ENCODE measurements at places on chromosomes 4 and X. TPM values are rescaled to one million over a fixed set of nuclear protein-coding genes. Genes with fewer than 3 reads are reported as not detected.

Gene MAGEB17
- not detected for total RNA-seq

Gene FREM3
- 0.09 TPM for total RNA-seq

Gene CENPVL1
- not detected for total RNA-seq

Gene CT83
- not detected for total RNA-seq

Gene TCEANC
- total RNA-seq, result 9.7 TPM
